ENCODE measurements at places on chromosomes 6 and 20.
A peak's percentile ranks its signal among the peaks of the same experiment; 100 is the strongest.

DNA sequence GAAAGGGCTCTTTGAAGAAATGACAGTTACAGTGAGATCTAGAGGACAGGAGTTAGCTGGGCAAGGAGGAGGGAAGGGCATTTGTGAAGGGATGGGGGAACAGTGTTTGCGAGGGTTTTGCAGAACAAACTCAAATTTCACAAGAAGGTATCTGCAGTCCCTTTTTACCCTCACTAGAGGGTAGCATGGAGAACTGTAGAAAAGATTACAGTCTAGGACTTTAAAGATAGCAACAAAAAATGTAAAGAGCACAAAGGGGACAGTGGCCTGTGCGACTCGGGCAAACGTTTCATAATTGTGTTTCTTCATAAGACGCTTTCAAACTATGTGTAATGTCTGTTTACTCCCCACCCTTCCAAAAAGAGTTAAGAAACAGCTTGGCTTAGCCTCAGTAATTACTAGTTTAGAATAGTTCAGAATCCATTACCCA, 21.2 kb upstream of the ASXL1 start:
- no peak for DNase-seq

DNA sequence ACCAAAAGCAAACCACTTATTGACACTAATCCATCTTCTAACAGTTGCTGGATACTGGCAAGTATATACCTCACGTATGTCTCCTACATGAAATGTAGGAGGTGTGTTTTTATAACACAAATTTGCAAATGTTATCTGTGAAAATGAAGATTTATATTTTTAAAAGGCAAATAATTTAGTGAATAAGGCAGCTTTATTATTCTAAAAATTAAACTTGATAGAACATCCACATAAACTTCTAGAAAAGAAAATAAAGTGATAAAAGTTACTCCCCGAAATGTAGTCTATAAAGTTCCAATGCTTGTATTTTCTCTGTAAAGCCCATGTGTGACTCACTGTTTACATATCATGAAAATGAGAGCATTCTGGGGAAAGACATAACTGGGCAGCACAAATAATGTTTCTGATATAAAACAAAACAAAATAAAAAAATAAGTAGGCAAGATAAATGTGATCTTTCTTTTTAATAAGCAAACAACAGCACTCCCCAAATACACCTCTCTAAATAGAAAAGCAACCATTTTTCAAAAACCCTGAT, 84.4 kb downstream of the MAP7 start:
- DNase-seq: no peak

GRCh38 chr6:90263633-90264032, 33.0 kb downstream of the BACH2 start:
- no peak for DNase-seq

DNA sequence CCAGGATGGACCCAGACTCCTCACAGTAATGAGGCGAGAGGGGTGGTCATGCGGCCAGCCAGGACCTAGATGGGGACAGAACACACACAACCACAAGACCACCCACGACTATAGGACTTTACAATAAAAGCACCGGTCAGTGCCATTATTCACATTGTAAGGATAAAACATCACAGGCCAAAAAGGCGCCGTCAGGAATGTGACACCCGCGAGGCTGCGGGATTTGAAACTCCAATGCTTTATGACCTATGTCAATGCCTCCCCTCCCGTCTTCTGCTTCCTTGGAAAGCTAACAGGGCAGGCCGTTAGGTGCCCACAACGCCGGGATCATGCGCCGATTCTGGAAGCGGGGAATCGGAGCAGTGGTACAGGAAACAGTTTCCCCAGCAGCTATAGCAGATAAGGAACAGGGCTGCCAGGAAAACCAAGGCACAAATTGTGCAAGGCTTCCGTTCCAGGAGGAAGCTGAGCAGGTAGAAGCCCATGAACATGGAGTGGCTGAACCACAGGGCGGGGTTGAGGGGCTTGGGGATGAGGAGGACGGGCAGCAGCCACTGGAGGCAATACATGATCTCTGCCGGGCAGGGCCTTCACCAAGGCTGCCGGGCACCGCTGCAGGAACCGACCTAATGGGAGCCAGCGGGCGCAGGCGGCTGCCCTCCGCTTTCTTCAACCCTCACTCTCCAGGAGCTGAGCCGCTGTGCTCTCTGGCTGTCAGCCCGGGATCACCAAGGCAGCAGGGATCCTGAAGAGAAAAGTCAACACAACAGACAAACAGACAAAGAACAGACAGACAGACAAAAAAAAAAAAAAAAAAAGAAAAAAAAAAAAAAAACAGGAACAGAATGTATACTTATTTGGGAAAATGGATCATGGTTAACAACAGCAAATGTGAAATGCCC, 2.2 kb upstream of the NNAT start:
- peak; percentile 80 for DNase-seq

- DNase-seq: no peak
Measured at GRCh38 chr20:63694584-63695423, 1.6 kb upstream of the TNFRSF6B start.

DNA sequence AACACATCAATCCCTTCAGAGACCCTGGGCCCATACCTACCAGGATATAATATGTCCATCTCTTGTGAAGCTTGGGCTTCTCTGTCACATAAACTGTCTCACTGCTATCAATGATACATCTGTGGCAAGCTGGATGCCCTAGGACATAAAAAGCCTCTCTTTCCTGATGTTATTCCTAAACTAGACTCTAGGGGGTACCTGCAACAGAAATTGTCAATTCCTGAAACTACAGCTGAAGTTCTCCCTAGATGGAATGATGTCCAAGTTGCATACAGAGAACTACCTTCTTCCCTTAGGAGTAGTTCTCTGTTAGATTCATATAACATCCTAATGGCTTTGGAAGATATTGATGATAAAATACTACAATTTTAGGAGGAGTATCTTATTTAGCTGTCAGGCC, 35.8 kb downstream of the TBX18 start:
- no peak for DNase-seq

DNA sequence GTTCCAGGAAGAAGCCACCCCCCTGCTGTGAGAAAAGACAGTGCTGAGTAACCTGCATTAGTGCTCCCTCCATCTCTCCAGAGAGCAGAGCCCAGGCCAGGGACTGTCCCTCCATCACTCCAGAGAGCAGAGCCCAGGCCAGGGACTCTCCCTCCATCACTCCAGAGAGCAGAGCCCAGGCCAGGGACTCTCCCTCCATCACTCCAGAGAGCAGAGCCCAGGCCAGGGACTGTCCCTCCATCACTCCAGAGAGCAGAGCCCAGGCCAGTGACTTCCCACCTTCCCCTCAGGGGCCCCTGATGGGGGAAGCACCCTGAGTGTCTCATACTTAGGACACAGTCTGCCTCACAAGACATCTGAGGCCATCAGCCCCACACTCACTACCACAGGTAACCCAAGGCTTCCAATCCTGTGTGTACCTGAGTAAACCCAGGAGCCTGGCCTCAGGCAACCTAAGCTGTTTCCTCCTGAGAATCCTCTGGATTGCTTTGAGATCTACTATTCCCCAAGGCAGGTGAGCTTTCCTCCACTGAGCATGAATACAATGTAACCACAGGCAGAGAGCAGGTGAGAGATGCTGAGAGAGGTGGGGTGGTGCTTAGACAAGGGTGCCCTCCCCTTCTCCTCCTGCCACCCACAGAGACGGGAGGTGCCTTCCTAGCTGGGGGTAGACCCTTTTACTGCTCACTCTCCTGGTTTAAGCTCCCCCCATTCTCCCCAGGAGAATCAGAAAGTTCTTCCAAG, 4.9 kb downstream of the TBXT start:
- DNase-seq: no peak

GRCh38 chr6:77678048-77678447, 25.2 kb downstream of the MEI4 start:
- DNase-seq: no peak

DNA sequence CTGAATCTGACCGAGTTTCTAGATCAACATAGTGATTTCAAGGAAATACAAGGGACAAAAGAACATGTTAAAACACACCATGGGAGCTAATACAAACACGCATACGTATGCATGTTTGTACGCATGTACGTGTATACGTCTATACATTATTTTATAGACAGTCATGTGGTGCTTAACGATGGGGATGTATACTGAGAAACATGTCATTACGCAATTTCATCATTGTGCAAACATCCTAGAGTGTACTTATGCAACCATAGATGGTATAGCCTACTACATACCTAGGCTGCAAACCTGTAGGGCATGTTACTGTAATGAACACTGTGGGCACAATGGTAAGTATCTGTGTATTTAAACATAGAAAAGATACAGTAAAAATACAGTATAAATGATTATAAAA, 25.0 kb upstream of the NELFCD start:
- no peak for DNase-seq

- DNase-seq: no peak
Measured at GRCh38 chr6:149284904-149285303, 32.6 kb upstream of the TAB2 start.

DNA sequence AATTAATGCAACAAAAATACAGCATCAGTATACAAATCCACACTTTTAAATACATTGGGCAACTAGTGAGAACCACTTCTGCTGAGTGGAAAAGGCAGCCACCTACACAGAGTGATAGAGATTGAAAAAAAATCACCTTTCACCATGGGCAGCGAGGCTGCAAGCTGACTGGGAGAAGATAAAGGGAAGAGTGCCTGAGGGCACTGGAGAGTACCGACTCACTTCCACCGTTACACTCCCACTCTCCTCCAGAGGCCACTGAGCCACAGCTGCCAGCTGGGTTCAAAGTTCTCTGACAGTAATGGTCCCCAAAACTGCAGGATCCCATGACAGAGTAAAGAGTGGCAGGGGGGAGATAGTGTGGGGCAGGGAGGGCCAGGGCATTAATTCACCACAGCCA, 24.1 kb downstream of the PXT1 start:
- DNase-seq: peak; percentile 18

DNA sequence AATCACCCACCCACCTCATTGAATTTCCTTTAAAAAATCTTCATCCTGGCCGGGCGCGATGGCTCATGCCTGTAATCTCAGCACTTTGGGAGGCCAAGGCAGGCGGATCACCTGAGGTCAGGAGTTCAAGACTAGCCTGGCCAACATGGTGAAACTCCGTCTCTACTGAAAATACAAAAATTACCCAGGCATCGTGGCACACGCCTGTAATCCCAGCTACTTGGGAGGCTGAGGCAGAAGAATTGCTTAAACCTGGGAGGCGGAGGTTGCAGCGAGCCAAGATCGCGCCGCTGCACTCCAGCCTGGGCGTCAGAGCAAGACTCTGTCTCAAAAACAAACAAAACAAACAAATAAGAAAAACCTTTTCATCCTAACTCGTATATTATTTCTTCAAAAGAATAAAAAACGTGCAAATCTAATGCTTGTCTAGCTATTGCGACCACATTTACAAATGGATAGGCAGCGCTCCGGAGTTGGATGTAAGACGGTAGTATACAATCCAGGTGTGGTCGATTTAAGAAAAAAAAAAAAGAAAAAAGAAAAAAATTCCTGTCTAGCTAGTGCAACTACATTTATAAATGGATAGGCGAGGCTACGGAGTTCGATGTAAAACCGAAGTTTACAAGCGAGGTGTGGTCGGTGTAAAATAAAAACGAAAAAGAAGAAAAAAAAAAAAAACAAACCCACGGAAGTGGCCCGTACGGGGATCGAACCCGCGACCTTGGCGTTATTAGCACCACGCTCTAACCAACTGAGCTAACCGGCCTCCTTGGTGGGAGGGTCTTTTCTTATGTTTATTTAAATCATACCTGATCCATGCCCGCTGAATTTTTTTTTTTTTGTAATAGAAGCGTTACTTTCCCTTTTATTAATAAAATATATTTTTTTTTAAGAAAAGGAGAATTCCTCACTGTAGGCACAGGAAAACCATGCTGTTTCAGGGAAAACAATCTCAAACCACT, 70.7 kb upstream of the PRSS16 start:
- peak; percentile 56 for DNase-seq

GRCh38 chr20:64131406-64131805, 24.0 kb upstream of the NPBWR2 start:
- DNase-seq: peak; percentile 79

- DNase-seq: no peak
Measured at GRCh38 chr6:96940322-96940721, 15.8 kb downstream of the KLHL32 start.

GRCh38 chr20:53809217-53809616, 215.6 kb upstream of the ZNF217 start:
- no peak for DNase-seq

GRCh38 chr20:32674362-32674789, 635 bp upstream of the C20orf203 start:
- peak; percentile 75 for DNase-seq

DNA sequence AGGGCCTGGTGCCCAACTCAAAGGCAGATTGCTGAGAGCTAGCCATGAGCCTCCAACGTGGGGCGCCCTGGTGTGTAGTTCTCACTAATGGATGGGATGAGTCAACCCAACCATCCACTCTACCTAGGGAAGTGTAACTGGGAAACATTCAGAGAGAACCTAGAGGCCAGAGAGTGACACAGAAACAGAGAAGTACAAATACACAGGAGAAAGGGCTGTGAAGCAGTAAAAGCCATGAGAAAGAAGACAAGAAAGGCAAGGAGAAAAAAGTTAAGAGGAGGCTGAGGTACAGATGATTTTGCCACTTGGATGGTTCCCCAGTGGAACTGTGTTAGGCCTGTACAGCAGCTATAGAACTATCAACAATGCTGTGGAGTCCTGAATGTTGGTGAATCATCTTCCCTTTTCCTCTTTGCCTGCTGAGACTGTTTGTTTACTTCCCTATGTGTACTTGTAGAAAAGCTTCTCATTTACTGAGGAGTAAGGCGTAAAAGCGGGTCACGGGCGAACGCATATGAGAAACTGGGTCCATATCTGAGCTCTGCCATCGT, 39.0 kb downstream of the MAN1A1 start:
- peak; percentile 57 for DNase-seq

DNA sequence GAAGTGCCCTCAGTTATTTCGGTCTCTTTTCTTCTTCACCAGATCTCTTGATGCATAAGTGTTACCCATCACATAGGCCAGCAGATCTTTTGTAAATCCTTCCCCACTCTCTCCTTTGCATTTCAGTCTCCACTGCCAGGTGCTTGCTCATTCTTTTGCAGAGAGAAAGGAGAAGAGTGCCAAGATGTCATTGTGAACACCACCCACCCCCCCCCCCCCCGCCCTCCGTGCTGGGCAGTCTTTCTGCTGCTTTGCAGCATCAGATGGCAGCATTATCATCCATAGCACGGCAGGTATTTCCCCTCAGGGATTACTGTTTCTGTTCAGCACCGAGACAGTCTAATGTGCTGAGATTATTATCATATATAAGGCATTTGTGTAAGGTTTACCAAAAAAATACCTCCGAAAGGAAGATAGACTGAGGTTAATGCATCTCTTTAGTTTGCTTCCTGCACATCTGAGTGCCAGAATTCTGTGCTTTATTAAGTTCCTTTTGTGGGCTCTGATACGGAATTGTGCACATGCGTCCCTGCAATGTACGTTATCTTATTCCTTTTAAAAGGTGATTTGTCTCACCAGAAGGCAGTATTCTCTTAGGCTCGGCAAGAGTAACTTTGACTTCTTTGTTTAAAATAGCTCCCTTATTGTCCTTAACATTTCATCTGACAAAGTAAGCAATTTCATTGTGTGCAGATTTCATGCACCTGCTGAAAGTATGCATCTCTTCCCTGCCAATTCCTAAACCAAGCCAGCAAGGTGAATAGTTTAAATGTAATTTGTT, 128.8 kb downstream of the PHACTR1 start:
- peak; percentile 3 for DNase-seq
